Retina (tissue), 1 donor: ENCODE measurements at places on chromosomes 6 and 20.

DNA sequence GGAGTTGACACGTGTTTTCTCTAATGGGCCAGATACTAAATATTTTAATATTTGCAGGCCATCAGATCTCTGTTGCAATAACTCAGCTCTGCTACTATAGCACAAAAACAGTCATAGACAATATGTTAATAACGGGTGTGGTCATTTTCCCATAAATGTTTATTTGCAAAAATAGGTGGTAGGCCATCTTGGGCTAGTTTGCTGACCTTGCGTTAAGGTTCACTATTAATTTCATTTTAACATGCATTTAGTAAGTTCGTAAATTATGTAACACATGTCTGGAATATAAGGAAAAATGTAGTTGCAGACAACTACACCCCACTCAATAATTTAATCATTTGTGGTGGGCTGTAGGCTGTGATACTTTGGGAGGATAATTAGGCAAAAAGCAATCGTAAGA is 577.8 kb downstream of the PKHD1 start:
- DNase-seq = no peak

DNA sequence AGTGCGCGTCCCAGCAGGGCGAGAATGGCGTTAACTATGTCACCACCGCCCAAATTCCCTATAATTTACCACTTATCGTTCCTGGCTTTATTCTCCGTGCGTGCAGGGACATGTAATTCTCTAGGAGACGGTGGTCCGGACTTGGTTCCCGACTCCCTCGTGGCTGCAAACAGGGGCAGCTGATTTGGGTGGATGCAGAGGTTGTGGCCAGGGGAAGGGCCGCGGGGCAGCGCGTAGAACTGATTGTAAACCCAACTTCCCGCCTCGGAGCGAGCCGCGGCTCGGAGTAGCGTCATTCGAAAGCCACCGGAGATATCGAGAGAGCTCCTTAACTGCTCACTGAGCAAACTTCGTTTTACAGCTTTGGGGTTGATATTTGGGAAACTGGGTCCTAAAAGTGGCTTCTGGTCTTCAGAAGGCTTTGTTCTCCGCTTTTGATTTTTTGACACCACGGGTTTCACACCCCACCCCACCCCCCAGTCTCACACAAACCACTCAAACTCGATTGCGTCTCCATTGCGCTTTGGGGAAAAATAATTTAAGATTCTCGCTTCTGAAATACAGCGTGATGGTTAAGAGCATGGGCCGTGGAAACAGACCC is 17.5 kb upstream of the ZSCAN9 start:
- peak; percentile 80 for DNase-seq

GRCh38 chr6:160955508-160956295 is 35.9 kb upstream of the MAP3K4 start:
- DNase-seq = no peak

DNA sequence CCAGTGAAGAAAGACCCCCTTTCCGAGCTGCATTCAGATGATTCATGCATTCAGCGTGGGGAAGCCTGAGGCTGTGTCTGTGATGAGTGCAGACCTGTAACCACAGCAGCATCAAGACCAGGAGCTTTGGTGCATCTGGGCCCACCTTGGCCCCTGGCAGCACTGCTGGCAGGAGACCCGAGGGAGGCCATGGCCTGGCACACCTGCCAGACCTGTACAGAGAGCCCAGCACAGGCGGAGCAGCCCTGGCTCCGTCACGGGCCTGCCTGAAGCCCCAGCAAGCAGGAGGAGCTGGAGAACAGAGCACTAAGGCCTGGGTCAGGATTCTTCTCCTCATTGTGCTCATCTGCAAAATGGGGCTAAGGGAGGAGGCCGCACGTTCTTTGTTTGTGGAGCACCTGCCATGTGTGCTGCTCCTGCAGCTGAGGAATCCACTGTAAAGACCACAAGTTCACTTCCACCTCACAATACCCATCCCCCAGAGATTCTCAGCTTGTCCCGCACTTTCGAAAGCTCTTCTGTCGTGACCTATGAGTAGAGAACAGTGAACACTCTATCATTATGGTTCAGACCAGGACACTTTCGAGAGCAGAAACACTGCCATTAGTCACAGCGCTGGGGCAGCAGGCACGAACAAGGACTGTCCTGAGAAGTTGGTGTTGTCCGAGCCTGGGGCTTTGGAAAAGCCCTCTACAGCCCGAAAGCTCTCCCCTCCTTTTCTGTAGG is 144.4 kb upstream of the CST7 start:
- DNase-seq = no peak

DNA sequence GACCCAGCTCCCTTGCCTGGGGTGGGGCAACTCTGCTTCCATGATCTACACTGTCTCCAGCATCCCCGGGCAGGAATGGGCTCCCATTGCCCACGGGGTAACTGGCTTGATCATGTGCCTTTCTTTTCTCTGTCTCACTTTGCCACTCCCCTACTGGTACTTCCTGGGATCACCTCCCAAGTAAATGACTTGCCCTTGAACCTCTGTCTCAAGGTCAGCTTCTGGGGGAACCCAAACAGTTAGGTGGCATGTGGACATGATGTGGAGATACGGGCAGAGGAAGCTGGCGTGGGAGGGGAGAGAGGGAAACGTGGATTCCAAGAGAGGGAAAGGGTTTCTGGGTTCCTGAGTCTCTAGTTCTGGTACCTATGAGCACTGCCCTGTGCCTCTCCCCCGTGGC is 63.8 kb upstream of the RALY start:
- DNase-seq = no peak

DNA sequence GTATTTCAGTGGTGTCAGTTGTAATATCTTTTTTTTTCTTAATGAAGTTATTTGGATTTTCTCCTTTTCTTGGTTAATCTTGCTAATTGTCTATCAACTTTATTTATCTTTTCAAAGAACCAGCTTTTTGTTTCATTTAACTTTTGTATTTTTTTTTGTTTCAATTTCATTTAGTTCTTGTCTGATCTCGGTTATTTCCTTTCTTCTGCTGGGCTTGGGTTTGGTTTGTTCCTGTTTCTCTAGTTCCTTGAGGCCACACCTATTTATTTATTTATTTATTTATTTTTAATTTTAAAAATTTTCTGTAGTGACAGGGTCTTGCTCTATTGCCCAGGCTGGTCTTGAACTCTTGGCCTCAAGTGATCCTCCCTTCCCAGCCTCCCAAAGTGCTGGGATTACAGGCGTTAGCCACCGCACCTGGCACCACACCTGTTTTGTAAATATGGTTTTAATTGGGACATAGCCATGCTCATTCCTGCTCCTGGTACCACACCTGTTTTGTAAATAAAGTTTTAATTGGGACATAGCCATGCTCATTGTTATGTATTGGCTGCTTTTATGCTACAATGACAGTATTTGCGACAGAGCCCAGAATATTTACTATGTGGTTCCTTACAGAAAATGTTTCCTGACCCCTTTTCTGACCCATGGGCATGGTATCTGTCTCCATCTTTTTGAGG is 22.2 kb downstream of the KDM1B start:
- no peak for DNase-seq

GRCh38 chr6:36289281-36289878 is 19.5 kb downstream of the PNPLA1 start:
- no peak for DNase-seq

GRCh38 chr6:149614337-149614736 is 34.2 kb downstream of the KATNA1 start:
- no peak for DNase-seq

DNA sequence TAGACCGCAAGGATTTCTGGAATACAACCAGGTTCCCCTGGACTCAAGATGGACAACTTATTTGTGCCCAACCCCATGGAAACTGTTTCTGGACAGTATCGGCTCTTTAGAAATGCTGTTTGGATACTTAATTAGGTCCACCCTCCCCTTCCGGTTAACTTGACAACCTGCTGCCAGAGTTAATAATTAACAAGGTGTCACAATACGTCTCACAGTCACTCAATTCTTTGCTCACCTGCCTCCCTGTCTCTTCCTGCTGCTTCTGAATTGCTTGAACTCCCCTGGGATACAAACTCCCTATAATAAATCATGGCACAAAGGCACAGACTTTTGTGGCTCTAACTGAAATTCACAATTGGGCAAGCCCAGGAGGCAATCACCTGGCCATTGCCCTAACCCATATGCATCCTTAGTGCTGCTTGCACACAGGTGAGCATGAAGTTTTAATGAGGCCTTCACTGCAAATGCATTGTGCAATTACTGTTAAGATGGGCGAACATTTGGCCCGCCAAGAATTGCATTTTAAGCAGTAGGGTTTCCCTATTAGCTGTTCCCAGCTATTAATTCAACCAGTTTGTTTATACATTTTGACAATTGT is 504.4 kb upstream of the NOX3 start:
- no peak for DNase-seq

- DNase-seq = no peak
Observed at GRCh38 chr6:131946992-131947955, 3.9 kb downstream of the CCN2 start.
